ENCODE measurements at places on chromosomes 7 and 10. TPM values are rescaled to one million over a fixed set of nuclear protein-coding genes. Genes with fewer than 3 reads are reported as not detected.

ZNF117 gene
- 1.9 TPM for total RNA-seq

WNT16 gene
- total RNA-seq: 1.6 TPM

INHBA gene
- total RNA-seq: 14.9 TPM

ZC3HAV1 gene
- total RNA-seq: 17.5 TPM

H2AZ2 gene
- total RNA-seq: 194 TPM

CCDC186 gene
- total RNA-seq: 3.7 TPM

FAM25A gene
- total RNA-seq: not detected

PDLIM1 gene
- 35.0 TPM for total RNA-seq

ABCB1 gene
- total RNA-seq: 0.75 TPM

All from smooth muscle cell of the coronary artery (primary cell).